Ascending aorta (tissue), 2 donors: ENCODE measurements at places on chromosomes 2 and 18.

DNA sequence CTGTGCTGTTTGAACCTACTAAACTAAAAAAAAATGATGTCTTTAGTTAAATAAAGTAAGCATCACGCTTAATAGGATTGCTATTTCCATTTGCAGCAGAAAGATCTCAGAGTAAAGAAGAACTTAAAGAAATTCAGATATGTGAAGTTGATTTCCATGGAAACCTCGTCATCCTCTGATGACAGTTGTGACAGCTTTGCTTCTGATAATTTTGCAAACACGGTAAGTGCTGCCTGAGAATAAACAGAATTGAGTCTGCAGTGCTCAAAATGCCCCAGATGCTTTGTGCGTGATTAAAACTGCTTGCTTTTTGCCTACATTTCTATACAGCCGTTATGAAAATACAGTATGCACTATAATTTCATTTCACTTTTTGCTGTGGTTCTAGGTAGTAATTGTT lies 3.9 kb downstream of the CDCA7 start:
- H3K4me3 ChIP-seq, result no peak overlapping the region
- no peak for DNase-seq
- H3K27me3 ChIP-seq, result peaks cover 8% of the 10 kb centered on the region
- no peaks in the 10 kb centered on the region for H3K36me3 ChIP-seq

DNA sequence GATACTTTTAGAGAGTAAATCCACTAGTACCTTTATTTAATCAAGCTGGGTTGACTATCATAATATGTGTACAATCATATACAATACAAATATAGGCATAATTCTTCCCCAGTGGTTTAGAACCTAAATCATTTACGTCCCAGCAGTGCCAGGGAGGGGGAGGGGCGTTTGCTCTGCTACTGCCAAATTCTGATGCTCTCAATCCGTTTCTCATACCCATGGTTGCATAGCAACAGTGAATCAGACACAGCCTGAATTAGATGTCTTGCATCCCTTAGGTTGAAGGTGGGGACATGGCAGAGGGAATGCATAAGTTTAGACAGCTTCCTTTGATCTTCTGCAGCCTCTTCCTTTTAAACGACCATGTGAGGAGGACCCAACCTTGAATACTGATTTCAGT lies 135.4 kb downstream of the ABCA12 start:
- H3K4me1 ChIP-seq, result no peaks in the 10 kb centered on the region
- H3K27ac ChIP-seq, result no peak overlapping the region
- H3K27me3 ChIP-seq, result no peaks in the 10 kb centered on the region
- H3K4me3 ChIP-seq, result no peak overlapping the region
- H3K36me3 ChIP-seq, result no peaks in the 10 kb centered on the region

- H3K27ac ChIP-seq, result peak overlapping the region; percentile 98
- no peaks in the 10 kb centered on the region for H3K4me1 ChIP-seq
- DNase-seq, result no peak
- no peaks in the 10 kb centered on the region for H3K36me3 ChIP-seq
Observed at GRCh38 chr2:164840930-164841718, 499 bp downstream of the COBLL1 start.

DNA sequence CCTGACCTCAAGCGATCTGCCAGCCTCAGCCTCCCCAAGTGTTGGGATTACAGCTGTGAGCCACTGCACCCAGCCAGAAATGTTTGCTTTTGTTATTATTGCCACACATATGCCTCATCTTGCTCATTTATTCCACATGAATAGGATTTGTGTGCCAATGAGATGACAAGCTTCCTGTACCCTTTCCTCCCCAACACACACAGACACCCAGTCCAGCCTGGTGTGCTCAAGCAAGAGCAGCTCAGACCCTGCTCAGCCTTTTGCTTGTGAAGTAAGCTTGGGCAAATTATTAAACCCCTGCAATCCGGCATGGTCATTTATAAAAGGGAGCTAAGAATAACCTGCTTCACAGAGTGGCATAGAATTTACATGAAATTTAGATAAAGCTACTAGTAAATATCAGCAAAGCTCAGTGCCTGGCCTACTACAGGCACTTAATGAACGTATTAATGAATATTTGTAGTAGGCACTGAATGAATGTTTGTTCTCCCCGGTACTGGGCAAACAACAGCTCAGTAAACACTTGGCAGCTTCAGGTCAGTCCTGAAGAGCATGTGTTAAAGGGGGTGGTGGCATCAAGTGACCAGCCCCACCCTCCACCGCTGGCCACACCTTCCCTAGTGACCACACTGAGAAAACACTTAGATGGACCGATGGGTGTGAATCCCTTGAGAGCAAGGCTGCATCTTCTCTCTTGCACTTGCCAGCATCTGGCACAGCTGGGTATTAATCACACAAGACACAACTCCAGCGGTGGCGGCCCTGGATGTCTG lies 280.2 kb downstream of the SRBD1 start:
- H3K27me3 ChIP-seq, result no peaks in the 10 kb centered on the region
- H3K4me1 ChIP-seq, result no peaks in the 10 kb centered on the region
- DNase-seq, result no peak

DNA sequence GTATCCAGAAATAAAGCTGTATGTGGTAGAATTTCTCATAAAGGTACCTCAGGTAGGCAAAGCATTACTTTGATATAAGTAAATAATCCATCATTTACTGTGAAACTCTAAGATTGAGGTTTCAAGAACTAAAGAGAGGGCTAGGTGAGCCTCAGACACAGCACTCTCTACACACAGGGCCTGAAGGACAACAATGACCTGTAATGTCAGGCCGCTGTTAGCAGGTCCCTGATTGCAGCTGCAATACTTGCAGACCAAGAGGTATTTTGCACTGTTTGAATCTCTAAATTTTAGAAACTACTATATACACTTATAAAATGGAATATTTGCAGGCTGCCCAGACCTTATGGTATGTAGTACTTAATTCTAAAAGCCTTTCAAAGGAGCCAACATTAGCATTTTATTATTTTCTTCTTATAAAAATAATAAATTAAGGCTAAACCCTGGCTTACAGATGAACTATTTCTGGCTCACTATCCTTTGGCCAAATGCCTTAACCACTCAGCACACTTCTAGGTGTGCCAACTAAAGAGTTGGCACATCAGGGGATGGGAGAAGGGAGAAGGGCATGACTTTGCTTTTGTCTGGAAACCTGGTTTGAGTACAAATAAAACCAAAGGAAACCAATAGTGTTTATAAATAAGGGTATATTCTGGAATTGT lies 66.7 kb upstream of the SLC39A10 start:
- H3K36me3 ChIP-seq, result no peaks in the 10 kb centered on the region
- no peak for DNase-seq
- H3K4me1 ChIP-seq, result no peaks in the 10 kb centered on the region
- H3K4me3 ChIP-seq, result no peak overlapping the region
- no peaks in the 10 kb centered on the region for H3K27me3 ChIP-seq
- H3K27ac ChIP-seq, result no peak overlapping the region

GRCh38 chr2:102313471-102313870 lies 2.1 kb downstream of the IL1RL1 start:
- no peak overlapping the region for H3K27ac ChIP-seq
- no peak for DNase-seq

DNA sequence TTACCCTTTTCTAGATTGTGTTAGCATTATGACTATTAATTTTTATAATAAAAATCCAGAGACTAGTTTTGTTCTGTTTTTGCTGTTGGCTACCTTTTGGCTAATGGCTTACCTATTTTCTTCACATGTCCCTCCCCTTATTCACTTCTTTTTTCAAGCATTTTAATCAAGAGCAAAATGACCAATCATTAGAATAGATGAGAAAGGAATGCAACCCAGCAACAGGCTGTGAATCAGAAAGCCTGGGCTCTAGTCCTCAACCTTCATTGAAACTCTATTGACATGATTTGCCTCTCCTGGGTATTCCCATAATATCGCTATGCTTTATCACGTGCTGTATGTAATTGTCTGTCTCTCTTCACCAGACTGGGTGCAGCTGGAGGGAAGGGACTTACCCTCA lies 370.1 kb downstream of the IRS1 start:
- no peak for DNase-seq
- no peaks in the 10 kb centered on the region for H3K4me1 ChIP-seq
- H3K27ac ChIP-seq, result no peak overlapping the region
- no peak overlapping the region for H3K4me3 ChIP-seq

- H3K27ac ChIP-seq, result no peak overlapping the region
- H3K36me3 ChIP-seq, result no peaks in the 10 kb centered on the region
- H3K4me3 ChIP-seq, result no peak overlapping the region
- DNase-seq, result no peak
- H3K4me1 ChIP-seq, result no peaks in the 10 kb centered on the region
Observed at GRCh38 chr2:115083225-115083624, 640.8 kb downstream of the DPP10 start.

- H3K27ac ChIP-seq, result peak overlapping the region; percentile 93
- H3K36me3 ChIP-seq, result no peaks in the 10 kb centered on the region
- H3K4me1 ChIP-seq, result no peaks in the 10 kb centered on the region
- peak overlapping the region; percentile 96 for H3K4me3 ChIP-seq
- DNase-seq, result peak; percentile 22
Observed at GRCh38 chr2:65430603-65431420, 1.6 kb downstream of the SPRED2 start.

DNA sequence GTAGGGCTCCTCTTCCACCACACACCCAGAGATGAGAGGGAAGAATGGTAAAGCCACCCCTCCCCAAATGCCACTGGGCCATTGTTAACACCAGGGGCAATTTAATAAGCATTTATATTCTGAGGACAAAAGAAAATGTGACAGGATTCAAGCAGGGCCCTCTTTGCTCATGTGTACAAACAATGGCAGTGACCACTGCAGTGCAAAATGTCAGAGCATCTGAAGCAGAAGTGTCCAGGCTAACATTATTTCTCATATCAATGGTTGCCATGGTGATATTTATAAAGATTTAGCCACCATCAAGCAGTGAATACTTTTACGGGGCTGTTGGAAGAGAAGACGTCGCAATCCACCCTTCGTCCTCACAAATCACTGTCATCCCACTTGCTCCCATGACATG lies 10.8 kb upstream of the EPB41L3 start:
- H3K36me3 ChIP-seq, result no peaks in the 10 kb centered on the region
- no peak overlapping the region for H3K4me3 ChIP-seq
- DNase-seq, result no peak
- no peak overlapping the region for H3K27ac ChIP-seq

DNA sequence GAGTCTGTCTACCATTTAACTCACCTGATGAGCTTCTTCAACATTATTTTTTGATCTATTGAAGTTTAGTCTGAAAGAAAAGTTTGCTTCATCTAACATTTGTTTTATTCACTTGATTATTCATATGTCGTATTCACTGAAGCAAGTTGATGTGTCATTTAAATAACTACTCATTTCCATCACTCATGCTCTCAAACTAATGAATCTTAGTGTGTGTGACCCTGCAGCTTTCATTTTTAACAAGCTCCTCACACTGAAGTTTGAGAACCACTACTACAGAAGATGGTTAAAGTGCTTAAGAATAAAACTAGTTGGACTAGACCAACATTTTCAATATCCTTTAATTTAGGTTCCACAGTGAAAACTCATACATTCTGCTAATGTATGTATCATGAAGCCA lies 1.8 kb upstream of the ABI2 start:
- DNase-seq, result no peak
- no peaks in the 10 kb centered on the region for H3K27me3 ChIP-seq
- peaks cover 9% of the 10 kb centered on the region for H3K4me1 ChIP-seq

DNA sequence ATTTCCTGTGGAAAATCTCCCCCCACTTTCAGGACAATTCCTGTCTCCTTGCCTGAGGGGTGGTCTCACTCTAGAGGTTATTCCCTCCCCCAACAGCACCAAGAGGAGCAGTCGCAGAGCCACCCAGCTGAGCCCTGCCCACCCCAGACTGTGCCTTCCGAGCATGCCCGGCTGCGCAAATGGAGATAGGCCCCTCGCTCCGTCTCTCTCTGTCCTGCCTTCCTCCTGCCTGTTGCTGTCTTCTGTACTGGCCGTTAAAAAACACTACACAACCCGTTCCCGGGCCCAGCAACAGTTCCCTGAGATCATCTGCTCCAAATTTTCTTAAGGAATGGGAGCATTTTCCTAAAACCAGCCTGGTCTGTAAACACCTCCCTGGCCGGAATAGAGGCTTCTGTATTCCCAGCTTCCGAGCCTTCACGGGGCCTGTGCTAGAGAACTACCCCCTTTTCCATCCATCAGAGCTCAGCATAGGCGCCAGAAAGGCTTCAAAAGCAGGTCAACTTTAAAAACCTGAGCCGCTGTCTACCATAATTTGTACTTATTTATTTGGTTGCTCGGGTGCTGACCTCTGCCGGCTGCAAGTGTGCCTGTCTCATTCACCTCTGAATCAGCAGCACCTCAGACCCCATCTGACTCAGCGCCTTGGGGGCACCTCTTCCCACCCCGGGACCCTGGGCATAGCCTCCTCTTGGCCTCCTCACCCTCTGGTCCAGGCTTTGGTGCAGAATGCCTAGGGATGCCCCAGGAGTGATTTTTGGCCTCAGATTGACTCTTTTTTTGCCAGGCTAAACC lies 159.4 kb downstream of the PXDN start:
- H3K27ac ChIP-seq, result no peak overlapping the region
- no peak overlapping the region for H3K4me3 ChIP-seq
- DNase-seq, result no peak
- no peaks in the 10 kb centered on the region for H3K27me3 ChIP-seq
